Neural progenitor cell (in vitro differentiated cells): ENCODE measurements at places on chromosomes 13 and 19. TPM values are rescaled to one million over a fixed set of nuclear protein-coding genes. Genes with fewer than 3 reads are reported as not detected.

The PSG2 gene
- not detected in 2 replicates for total RNA-seq

The EDDM13 gene
- total RNA-seq, result not detected in 2 replicates

The KLK8 gene
- 0.46 TPM in 1 of 2 replicates, not detected in the other for total RNA-seq

The ZNF229 gene
- 8.4 and 11.2 TPM in 2 replicates for total RNA-seq

The CEACAM6 gene
- total RNA-seq, result not detected in 2 replicates

The MADCAM1 gene
- 0.09 TPM in 1 of 2 replicates, not detected in the other for total RNA-seq

The FFAR1 gene
- 0.06 TPM in 1 of 2 replicates, not detected in the other for total RNA-seq

The NCAN gene
- 4.8 and 12.9 TPM in 2 replicates for total RNA-seq

The MISP3 gene
- 0.68 TPM in 1 of 2 replicates, not detected in the other for total RNA-seq

The NLRP4 gene
- not detected in 2 replicates for total RNA-seq

The CEACAM16 gene
- total RNA-seq, result not detected in 2 replicates

The PRTN3 gene
- total RNA-seq, result 0.28 TPM in 1 of 2 replicates, not detected in the other

GRCh38 chr19:32649751-32650150 is 25.2 kb downstream of the ANKRD27 start:
- DNase-seq, result no peak

DNA sequence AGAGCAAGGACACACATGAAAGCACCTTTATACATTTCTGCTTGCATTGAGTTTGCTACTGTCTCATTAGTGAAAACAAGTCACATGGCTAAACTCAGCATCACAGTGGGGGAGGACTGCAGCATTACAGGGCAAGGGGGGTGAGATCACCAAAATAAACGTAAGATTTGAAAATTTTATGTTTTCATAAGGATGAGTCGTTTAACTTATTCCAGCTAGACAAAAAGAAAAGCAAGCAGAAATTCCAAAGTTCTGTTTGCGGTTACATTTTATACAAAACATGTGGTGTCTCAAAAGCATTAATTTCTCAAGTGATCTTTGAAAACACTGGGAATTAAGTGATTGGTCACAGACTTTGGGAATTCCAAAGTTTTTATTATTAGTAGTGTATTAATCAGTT is 261.4 kb upstream of the RXFP2 start:
- DNase-seq, result no peak

DNA sequence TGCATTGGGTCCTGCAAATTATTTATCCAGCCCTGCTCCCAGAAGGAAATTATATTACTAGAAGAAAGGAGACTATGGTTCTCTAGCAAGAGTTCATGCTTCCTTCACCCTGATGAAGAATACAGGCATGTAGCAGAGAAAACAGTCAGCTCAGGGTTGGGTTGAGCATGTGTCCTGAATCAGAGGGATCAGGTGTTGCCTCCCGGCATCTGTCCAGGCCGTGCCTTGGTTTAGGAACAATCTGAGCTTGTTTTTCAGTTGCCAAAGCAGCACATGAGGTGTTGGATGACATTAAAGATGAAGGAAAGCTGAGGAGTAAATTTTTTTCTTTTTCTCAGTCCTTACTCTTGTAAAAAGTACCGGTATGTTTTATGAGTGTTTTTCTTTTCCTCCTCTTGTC is 62.0 kb downstream of the KL start:
- no peak for DNase-seq

DNA sequence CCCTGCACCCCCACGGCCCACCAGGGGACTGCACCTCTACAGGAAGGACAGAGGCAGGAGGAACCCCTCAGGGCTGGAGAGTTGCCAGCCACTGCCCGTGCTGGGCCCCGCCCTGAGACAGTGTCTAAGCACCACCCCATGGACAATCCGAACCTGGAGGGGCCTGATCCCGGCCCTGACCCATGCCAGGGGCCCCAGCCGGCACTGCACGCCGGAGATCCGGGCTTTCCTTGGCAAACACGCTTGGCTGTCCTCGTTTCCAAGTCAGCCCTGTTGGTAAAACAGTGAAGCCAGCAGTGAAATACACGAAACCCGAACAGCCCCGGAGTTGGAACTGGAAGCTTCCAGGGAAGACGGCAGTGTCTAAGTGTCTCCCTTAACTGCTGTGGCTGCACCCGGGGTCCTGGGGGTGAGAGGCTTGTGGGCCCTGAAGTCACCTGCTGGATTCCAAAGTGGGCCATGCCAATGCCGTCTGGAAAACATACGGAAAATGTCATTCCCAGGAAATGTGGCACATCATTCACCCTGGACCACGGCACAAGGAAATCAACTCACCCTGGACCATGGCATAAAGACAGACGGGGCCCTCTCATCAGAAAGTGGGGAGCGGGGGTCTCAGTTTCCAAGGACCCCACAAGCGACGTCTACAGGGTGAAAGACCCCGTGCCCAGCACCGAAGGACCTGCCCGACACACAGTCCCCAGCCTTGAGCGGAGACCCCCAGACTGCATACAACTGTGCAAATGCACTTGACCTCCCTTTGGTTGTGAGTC is 30.9 kb downstream of the RASA3 start:
- DNase-seq, result no peak

- DNase-seq, result no peak
Observed at GRCh38 chr19:42076380-42076944, 496 bp downstream of the ZNF574 start.

DNA sequence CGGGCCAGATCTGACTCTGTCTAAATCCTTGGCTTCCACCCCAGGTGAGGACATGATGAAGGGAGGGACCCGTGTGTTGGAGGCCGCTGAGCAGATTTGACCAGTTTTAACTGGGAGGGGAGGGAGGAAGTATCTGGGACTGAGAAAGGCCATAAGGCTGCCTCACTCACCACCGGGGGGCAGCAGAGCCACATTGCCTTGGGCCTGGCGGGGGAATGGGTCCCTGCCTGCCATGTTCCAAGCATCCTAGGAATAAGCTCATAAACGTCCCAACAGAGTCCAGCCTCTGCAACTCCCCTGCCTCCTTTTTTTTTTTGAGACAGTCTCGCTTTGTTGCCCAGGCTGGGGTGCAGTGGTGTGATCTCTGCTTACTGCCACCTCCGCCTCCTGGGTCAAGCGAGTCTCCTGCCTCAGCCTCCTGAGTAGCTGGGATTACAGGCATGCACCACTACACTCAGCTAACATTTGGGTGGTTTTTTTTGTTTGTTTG is 15.5 kb downstream of the MAST3 start:
- DNase-seq, result peak; percentile 92

GRCh38 chr13:39692660-39693438 is 37.4 kb downstream of the COG6 start:
- DNase-seq, result no peak

- DNase-seq, result peak; percentile 55
Observed at GRCh38 chr13:109790942-109791605, 4.7 kb upstream of the IRS2 start.

DNA sequence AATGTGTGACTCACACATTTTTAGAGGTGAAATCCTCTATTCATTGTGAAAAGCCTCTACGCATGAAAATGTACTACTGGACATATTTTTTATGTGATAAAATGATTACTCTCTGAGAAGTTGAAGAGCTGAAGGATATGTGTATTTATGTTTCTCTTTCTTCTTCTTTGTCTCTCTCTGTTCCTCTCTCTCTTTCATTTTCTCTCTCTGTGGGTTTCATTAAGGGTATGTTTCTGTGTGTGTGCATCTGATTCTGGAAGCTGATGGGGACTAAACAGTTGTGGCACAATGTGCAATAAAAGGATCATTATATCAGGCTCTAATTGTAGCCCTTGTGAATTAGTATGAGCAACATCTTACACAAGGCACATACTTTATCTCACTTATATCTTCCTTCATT is 867.7 kb downstream of the PCDH9 start:
- DNase-seq, result no peak

DNA sequence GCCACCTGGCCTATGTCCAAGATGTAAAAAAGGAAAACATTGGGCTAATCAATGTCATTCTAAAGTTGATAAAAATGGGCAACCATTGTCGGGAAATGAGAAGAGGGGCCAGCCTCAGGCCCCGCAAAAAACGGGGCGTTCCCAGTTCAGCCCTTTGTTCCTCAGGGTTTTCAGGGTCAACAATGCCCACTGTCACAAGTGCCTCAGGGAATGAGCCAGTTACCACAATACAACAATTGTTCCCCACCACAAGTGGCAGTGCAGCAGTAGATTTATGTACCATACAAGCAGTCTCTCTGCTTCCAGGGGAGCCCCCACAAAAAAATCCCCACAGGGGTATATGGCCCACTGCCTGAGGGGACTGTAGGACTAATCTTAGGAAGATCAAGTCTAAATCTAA is 112.5 kb downstream of the ZNF486 start:
- no peak for DNase-seq

GRCh38 chr13:43089912-43090498 is 66.6 kb downstream of the DNAJC15 start:
- DNase-seq, result no peak

DNA sequence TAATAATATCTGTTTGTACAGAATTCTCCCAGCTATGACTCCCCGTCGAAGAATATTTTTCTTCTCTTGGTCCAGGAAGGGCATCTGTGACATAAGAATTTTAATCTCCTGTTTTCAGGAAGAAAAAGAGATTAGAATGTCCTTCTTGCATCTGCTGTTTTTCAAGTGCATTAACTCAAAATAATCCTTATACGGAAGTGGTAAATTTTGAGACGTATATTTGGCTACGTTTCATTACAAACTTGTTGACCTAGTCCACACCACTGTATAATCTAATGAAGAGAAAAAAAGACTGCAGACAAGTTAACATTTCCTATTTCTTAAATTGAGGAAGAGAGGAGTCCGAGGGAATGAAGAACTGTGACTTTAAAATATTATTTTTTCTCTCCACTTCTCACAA is 959.9 kb downstream of the DIAPH3 start:
- no peak for DNase-seq

- no peak for DNase-seq
Observed at GRCh38 chr19:4497770-4498389, 20.4 kb downstream of the PLIN4 start.

GRCh38 chr13:92947770-92948434 is 278.7 kb upstream of the GPC6 start:
- DNase-seq, result no peak

DNA sequence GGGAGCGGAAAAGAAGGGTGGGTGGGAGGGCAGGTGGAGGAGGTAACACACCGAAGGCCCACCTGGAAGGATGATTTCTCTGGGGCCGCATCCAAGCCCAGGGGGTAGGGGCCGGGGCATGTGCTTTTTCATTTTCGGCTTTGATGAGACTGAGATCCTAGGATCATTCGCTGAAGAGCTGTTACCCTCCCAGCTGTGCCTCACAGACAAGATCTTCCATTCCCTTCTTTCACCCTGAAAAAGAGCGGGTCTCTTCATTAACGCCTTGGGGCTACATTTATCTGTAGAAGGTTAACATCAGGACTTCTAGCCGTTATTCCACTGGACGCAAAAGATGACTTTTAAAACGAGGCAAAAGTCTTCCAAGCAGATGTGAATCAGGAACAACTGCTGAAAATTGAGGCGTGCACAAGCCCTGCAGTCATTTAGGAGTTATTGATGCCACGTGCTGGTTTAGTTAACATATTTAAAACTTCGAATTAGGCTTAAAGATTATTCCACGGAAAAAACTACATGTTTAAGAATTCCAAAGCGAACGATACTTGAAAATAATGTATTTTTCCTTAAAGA is 1.1 kb downstream of the LMO7 start:
- no peak for DNase-seq

- no peak for DNase-seq
Observed at GRCh38 chr19:18364826-18365528, 21.0 kb upstream of the GDF15 start.

DNA sequence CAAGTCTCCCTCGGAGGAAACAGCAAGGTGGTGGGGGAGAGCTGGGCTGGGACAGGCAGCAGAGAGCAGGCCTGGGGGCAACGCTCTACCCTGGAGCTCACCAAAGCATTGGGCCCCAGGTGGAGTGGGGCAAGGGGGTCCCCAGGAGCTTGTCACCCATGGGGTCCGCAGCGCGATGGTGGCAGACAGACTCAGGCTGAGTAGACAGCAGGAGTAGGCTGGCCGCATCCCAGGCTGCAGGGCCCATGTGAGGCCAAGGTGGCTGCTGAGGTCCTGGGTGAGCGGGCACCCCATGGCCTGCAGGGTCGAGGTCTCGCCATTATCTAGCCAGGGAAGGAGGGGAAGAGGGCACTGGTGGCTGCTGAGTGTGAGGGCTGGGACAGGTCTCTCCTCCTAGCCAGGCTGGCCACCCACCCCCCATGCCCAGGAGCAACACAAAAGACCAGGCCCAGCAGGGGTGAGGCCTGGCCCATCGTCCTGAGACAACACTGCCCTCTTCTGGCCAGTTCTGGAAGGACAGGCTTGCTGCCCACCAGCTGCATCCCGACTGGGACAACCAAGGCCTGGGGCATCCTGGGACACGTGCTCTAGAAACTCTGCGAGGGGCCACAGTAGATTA is 33.1 kb downstream of the CEBPG start:
- DNase-seq, result peak; percentile 84

GRCh38 chr19:12769689-12770088 is 5.7 kb downstream of the HOOK2 start:
- DNase-seq, result peak; percentile 92

DNA sequence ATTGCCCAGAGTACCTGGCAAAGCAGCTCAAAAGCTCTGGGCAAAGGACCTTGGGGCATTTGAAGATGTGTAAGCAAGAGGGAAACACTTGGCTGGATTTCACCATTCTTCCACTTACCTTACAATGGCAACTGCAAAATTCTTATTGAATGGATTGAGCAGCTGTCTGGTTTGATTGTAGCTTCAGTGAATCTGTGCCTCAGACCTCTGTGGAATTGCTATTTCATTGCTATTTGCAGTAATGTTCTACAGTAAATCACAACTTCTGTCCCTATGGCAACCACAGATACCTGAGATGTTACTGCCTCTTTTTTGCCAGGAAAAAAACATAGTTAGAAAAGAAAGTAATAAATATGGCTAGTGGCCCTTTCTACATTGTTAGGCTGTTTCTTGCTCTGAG is 519.5 kb downstream of the SUCLA2 start:
- no peak for DNase-seq

DNA sequence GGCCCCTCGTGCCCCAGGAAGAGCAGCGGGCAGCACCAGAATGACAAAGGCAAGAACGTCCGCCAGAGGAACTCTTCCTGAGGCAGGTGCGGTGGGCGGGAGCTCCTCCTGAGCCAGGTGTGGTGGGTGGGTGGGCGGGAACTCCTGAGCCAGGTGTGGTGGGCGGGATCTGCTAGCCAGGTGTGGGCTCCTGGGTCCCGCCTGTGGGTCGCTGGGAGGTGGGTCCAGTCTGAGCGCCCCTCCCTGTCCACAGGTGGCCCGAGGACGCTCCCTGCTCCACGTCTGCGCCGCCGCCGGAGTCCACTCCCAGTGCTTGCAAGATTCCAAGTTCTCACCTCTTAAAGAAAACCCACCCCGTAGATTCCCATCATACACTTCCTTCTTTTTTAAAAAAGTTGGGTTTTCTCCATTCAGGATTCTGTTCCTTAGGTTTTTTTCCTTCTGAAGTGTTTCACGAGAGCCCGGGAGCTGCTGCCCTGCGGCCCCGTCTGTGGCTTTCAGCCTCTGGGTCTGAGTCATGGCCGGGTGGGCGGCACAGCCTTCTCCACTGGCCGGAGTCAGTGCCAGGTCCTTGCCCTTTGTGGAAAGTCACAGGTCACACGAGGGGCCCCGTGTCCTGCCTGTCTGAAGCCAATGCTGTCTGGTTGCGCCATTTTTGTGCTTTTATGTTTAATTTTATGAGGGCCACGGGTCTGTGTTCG is 7.0 kb upstream of the HCN2 start:
- no peak for DNase-seq

- peak; percentile 37 for DNase-seq
Observed at GRCh38 chr19:2235381-2236063, 607 bp downstream of the PLEKHJ1 start.

GRCh38 chr13:31011193-31011860 is 78.9 kb downstream of the TEX26 start:
- DNase-seq, result peak; percentile 59
